ENCODE measurements at places on chromosomes 12 and 14.

DNA sequence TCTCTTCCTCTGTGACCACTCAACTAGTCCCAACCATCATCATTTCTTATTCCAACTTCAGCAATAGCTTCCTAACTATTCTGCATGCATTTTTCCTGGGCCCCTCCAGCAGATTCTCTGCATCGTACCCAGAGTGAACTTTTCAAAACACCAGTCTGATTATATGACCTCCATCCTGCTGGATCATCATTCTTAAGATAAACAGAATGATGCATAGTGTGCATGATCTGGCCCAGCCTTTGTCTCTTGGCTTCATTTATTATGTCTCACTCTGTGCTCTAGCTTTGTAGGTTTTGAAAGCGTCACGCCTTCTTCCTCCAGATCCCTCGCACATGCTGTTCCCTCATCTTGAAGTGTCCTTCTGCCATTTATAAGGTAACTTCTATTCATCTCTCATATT, 46.3 kb upstream of the SLC38A4 start:
- DNase-seq = no peak

DNA sequence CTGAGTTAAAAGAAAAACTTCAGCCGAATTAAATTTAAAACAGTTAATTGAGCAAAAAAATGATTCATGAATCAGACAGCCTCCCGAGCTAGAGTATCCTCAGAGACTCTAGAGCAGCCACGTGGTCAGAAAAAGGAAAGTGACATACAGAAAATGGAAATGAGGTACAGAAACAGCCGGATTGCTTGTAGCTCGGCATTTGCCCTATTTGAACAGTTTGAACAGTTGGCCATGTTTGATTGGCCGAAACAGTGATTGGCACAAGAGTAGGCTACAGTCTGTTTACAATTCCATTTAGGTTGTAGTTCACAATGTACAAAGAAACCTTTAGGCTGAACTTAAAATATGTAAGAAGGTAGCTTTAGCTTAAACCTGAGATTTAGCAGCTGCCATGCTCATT, 12.9 kb upstream of the OXA1L start:
- DNase-seq = no peak

DNA sequence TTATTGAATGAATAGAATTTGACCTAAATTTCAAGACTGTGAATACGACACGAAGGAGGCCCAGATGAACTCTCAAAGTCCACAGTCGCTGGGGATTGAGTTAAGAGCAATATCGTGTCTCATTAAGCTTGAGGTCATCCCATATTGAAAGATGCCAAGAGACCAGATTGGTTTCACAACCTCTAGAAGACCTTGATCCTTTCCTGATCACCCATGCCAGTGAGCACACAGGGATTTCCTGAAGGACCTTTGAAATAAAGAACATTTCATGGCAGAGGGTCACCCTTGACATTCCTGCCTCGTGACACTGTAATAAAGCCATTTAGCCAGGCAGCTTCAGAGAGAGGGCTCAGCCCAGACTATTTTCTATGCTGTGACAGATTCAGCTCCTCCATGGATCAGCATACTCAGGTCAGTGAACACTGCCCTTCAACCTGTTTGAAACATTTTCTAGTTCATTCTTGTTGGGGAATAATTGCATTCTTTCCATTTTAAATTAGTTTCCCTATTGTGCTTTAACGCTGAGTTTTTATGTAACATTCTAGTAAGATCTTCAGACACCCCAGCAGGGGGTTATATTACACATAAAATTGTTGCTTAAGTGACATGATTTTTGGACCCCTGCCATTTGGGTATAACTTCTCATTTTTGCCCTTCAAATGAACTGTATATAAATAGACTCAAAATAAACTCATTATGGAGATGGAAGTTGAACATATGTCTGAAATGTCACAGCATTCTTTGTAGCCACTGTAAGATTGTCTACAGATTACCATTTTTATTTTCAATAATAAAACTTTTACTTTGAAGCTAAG, 213.2 kb downstream of the C12orf50 start:
- no peak for DNase-seq

DNA sequence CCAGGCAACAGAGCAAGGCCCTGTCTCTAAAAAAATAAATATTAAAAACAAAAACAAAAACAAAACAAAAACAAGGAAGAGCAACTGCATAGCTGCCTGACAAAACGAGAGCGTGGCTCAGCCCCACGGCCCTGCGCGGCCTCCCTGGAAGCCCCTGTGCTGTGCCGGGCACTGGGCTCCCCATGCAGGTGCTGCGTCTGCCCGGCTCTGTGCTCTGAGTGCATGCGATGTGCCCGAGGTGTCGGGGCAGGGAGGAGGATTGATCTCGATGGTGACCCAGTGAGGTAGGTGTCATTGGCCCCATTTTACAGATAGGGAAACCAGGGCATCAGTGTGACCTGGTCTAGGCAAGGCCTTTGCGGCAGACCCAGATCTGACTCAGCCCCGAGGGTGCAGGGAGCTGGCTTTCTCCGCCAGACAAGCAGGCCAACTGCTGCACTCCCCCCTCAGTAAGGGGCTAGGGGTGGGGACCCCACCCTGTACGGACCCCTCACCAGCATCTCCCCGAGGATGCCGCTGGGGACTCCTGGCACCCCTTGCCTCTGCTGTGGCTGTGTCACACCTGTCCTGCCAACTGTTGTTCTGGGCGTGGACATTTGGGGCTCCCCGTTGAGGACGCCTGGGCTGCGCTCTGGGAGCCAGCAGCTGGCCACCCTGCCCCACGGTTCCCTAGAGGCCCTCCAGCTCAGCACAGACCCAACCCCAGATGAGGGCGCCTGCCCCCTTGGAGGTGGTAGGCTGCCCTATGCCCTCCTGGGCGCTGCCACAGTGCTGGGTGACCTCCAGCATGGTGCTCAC, 15.3 kb downstream of the GPR132 start:
- DNase-seq = peak; percentile 30

DNA sequence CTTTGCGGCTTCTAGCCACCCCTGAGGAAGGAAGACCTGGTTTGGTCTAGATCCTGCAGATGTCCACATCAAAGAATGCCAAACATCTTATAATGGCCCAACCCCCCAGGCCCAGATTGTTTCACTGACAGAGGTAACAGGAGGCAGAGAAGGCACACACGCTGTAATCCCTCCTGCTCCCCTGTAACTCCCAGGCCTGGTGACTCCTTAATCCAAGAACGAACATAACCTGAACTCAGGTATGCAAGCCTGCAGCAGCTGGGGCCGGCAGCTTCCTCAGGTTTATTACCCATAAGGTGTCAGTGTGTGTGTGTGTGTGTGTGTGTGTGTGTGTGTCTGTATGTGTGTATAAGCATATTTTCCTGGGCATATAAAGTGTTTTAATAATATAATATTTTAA, 52.7 kb downstream of the ERH start:
- DNase-seq = no peak

DNA sequence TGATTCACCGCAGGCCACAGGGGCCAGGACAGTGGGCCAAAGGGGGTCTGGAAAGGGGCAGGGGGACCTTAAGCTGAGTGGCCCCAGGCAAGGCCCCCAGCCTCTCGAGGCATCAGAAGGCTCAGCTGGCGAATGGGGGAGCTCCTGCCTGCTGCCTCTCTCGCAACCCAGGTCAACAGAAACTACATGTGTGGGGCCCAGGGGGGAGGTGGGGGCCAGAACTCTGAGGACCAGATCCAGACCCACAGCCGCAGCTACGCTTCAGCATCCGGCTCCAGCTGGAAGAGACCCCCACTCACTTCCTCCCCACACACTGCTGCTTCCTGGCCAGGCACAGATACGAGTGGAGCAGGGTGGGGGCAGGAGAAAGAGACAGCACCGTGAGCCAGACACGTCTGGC, 46.5 kb downstream of the NCOR2 start:
- no peak for DNase-seq

GRCh38 chr12:18139254-18139653, 49.3 kb upstream of the RERGL start:
- DNase-seq = no peak

DNA sequence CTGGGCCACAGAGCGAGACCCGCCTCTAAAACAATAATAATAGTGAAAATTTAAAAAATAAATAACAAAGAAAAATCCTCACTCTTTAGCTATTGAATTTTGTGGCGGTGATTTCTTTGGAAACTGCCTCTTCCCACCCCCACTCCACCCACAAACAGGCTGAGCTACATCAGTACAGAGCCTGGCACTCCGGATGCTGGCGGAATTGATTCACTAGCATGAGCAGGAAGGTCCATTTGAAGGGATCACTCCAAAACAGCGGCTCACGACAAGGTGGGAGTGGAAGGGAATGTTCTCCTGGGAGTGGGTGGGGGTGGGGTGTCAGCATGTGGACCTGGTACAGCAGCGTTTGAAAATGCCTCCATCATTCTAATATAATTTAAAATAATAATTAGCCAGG, 26.1 kb downstream of the CCDC177 start:
- no peak for DNase-seq

GRCh38 chr14:72790887-72791566, 102.9 kb downstream of the DPF3 start:
- DNase-seq = no peak

GRCh38 chr14:35776823-35777222, 32.3 kb downstream of the RALGAPA1 start:
- no peak for DNase-seq

- no peak for DNase-seq
Measured at GRCh38 chr14:62409626-62410300, 635.5 kb downstream of the KCNH5 start.

- DNase-seq = no peak
Measured at GRCh38 chr12:9951026-9951675, 19.0 kb upstream of the CLEC2A start.

GRCh38 chr12:130825771-130826150, 13.3 kb downstream of the STX2 start:
- no peak for DNase-seq

GRCh38 chr12:114682106-114682784, 1.7 kb downstream of the TBX3 start:
- no peak for DNase-seq

DNA sequence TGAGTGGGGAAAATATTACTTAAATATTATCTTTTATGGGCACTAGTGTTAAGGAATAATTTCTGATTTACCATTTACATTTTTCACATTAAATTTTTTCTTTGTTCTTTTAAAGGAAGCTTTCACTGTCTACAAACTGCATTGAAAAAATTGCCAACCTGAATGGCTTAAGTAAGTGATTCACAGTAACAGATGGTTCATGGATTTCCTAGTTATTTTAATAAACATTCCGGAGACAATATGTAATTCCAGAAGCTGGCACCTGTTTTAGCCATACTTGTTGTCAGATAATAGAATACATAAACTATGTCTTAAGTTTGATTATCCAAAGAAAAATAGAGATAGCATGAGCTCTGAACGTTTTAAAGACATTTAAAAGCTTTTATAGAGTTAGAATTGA, 17.1 kb downstream of the DNAL1 start:
- DNase-seq = no peak

- DNase-seq = peak; percentile 85
Measured at GRCh38 chr14:104977681-104978653, at the start of gene AHNAK2. Gene AHNAK2 (minus strand): TSS chr14:104978374. CDS start chr14:104978237, 137 bp downstream.

DNA sequence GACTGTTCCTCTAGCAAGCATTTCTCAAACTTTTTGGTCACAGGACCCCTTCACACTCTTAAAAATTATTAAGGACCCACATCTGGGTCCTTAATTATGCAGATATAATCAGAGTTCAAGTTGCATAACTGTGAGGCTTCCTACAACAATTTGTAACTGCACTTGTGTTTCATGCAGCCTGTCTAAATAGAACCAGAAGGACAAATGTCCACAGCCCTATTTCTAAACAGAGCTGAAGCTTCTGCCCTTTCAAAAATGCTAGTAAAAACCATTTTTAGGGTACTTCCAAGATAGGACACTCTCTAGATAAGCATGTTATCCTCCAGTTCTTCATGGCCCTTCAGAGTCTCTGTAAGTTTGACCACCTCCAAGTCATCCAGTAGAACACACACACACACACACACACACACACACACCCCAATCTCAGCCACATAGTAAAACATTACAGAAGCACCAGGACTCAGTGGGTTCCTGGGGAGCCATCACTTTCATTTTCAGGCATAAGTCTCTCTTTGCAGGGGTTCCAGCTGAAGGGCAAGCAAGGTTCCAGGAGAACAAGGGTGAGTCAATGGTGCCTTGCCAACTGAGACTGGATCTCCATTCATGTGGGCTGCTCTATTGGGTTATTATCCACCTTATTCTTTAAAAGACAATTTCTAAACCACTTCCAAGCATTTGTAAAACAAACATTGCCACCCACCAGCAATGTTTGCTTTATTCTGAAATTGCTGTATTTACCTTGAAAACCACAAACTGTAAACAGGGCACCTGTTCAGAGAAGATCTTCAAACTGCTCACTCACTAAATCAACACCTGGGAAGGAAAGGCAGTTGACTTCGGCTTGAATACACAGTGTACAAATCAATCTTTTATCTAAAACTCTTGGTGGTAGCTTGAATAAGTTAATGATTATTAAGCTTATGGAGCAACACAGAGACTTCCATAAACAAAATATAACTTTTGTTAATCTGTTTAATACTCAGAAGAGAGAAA, 64.1 kb downstream of the ITPR2 start:
- no peak for DNase-seq

GRCh38 chr14:20935303-20935984, 19.8 kb upstream of the RNASE2 start:
- no peak for DNase-seq

DNA sequence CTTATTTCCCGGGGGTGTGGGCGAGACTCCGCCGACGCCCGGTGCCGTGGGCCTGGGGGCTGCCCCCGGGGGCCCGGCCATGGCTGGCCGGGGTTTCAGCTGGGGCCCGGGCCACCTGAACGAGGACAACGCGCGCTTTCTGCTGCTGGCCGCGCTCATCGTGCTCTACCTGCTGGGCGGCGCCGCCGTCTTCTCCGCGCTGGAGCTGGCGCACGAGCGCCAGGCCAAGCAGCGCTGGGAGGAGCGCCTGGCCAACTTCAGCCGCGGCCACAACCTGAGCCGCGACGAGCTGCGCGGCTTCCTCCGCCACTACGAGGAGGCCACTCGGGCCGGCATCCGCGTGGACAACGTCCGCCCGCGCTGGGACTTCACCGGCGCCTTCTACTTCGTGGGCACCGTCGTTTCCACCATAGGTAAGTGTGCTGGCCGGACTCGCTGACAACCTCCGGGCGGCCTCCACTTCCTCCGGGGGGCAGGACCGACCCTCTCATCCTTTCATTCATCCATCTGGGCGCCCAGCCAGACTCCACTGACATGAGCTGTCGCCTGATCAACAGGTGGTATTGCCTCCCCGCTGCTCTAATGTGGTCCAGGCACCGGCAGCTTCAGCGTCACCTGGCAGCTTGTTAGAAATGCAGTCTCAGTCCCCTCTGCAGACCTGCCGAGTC, 467 bp downstream of the KCNK13 start:
- no peak for DNase-seq

- no peak for DNase-seq
Measured at GRCh38 chr14:93212432-93212831, 5.4 kb downstream of the UBR7 start.
